ENCODE measurements at places on chromosomes 5 and 9. TPM values are rescaled to one million over a fixed set of nuclear protein-coding genes. Genes with fewer than 3 reads are reported as not detected.

GRCh38 chr9:126520453-126520852 lies 93.3 kb upstream of the LMX1B start:
- no peak for DNase-seq
- H3K4me3 ChIP-seq: no peak overlapping the region
- H3K36me3 ChIP-seq: no peaks in the 10 kb centered on the region
- no peak overlapping the region for H3K27ac ChIP-seq
- peaks cover 36% of the 10 kb centered on the region for H3K4me1 ChIP-seq

DNA sequence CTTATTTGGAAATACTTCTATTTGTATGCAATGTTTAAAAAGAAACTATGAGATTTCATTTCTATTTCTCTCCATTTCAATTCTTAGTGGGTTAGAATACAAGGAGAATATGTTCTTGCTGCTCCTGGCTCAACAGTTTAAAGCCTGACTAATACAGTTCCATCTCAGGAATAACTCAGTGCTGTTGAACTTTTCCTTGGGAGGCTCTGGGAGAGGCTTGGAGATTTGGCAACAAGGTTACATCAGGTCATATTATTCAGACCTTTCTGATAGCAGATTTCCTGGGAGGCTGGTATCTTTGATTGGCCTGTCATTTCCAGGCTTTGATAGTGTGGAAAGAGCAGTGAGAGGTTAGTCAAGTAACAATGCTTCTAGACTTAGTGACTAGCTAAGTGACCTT lies 481.7 kb upstream of the KLF4 start:
- no peaks in the 10 kb centered on the region for H3K27me3 ChIP-seq
- H3K4me1 ChIP-seq: no peaks in the 10 kb centered on the region
- no peaks in the 10 kb centered on the region for H3K36me3 ChIP-seq
- DNase-seq: no peak
- no peak overlapping the region for H3K4me3 ChIP-seq
- peak overlapping the region; percentile 23 for H3K27ac ChIP-seq

- H3K4me3 ChIP-seq: no peak overlapping the region
- no peak overlapping the region for H3K27ac ChIP-seq
- H3K4me1 ChIP-seq: no peaks in the 10 kb centered on the region
- DNase-seq: peak; percentile 26
These were observed 4.8 kb upstream of the TNFSF15 start for GRCh38 chr9:114810614-114811013.

GRCh38 chr5:39158127-39158593 lies 61.2 kb downstream of the FYB1 start:
- no peaks in the 10 kb centered on the region for H3K4me1 ChIP-seq
- no peak overlapping the region for H3K4me3 ChIP-seq
- no peaks in the 10 kb centered on the region for H3K27me3 ChIP-seq
- no peaks in the 10 kb centered on the region for H3K36me3 ChIP-seq
- no peak overlapping the region for H3K27ac ChIP-seq

DNA sequence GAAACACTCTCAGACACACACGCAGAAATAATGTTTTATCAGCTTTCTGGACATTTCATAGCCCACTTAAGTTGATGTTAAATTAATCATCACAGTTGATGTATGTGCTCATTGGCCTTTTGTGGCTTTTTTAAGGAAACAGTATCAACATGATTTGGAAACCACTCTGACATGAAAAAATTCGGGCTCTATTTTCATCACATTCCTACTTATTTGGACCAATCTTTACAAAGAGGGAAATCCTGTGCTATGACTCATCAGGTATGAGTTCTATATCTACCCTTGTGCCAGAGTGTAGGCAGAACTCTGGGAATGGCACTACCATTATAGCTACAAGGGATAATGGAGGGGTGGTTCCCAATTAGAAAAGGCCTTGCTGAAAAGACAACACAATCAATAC lies 388.4 kb upstream of the PTGER4 start:
- H3K27ac ChIP-seq: no peak overlapping the region
- H3K36me3 ChIP-seq: no peaks in the 10 kb centered on the region

- H3K4me1 ChIP-seq: no peaks in the 10 kb centered on the region
- no peaks in the 10 kb centered on the region for H3K27me3 ChIP-seq
- H3K4me3 ChIP-seq: no peak overlapping the region
- DNase-seq: no peak
- H3K36me3 ChIP-seq: no peaks in the 10 kb centered on the region
These were observed 58.6 kb upstream of the DMAC1 start for GRCh38 chr9:7858166-7858565.

- no peak for DNase-seq
- H3K4me3 ChIP-seq: no peak overlapping the region
- no peak overlapping the region for H3K27ac ChIP-seq
- H3K36me3 ChIP-seq: no peaks in the 10 kb centered on the region
- no peaks in the 10 kb centered on the region for H3K27me3 ChIP-seq
- H3K4me1 ChIP-seq: peaks cover 7% of the 10 kb centered on the region
These were observed 428.6 kb upstream of the ADAMTSL1 start for GRCh38 chr9:18045326-18045725.

- no peaks in the 10 kb centered on the region for H3K27me3 ChIP-seq
- DNase-seq: no peak
- peaks cover 23% of the 10 kb centered on the region for H3K4me1 ChIP-seq
- H3K4me3 ChIP-seq: no peak overlapping the region
- H3K36me3 ChIP-seq: peaks cover 8% of the 10 kb centered on the region
These were observed 37.8 kb downstream of the GLRX start for GRCh38 chr5:95784514-95785302.

DNA sequence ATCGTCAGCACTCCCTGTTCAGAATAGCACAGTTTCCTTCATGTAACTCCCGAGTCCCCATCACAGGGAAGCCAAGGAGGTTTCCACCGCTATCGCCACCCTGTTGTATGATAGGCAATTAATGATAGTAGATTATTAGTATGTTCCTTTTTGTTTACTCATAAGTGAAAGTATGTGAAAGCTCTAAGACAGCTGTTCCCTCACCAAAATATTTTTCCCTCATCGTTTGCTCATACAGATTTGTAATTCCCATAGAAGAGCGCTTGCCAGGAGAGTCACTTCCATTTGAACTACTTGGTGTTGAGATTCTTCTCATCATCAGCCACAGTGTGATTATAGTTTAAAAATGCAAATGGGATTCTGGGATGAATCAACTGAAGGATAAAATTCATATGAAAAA lies 140.9 kb downstream of the PAM start:
- H3K4me3 ChIP-seq: no peak overlapping the region
- DNase-seq: no peak
- no peaks in the 10 kb centered on the region for H3K4me1 ChIP-seq
- no peaks in the 10 kb centered on the region for H3K27me3 ChIP-seq

GRCh38 chr9:136556166-136556565 lies 10.3 kb upstream of the NOTCH1 start:
- DNase-seq: no peak
- no peaks in the 10 kb centered on the region for H3K27me3 ChIP-seq
- H3K4me1 ChIP-seq: peaks cover 16% of the 10 kb centered on the region
- no peak overlapping the region for H3K4me3 ChIP-seq

- no peak overlapping the region for H3K4me3 ChIP-seq
- H3K36me3 ChIP-seq: no peaks in the 10 kb centered on the region
- DNase-seq: no peak
- no peaks in the 10 kb centered on the region for H3K4me1 ChIP-seq
These were observed 239.0 kb downstream of the FSTL4 start for GRCh38 chr5:133373121-133373870.

DNA sequence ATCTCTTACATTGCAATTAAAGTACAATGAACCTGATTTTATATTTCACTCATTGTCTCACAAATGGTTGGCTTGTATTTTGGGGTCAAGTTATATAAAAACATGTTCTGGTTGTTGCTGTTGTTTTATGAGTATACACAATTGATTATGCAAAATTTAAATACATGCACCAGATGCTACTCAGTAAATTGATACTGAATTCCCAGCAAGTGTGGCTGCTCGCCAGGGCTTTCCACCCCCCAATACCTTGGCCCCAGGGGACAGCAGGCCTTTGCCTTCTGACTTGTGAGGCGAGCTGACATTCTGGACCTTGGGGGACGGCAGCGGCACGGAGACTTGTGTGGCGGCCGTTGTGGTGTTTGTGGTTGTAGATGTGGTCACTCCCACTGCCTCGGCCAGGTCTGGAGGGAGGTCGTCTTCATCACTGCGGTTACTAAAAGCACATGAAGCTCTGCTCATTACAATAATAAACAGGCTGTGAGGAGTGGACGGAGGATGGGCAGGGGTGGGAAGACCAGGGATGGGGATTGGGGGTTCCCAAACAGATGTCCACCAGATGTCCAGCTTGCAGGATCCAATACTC lies 27.0 kb upstream of the FRRS1L start:
- no peaks in the 10 kb centered on the region for H3K4me1 ChIP-seq
- no peaks in the 10 kb centered on the region for H3K36me3 ChIP-seq
- H3K27me3 ChIP-seq: no peaks in the 10 kb centered on the region
- no peak overlapping the region for H3K27ac ChIP-seq

Gene SLC6A7
- total RNA-seq: not detected

Gene AJM1
- total RNA-seq: 11.6 TPM

Gene PCSK1
- total RNA-seq: 0.11 TPM

Gene LEAP2
- total RNA-seq: 1.2 TPM

Gene ZNF879
- 4.5 TPM for total RNA-seq

Gene GABRG2
- not detected for total RNA-seq

Gene HMCN2
- total RNA-seq: 38.6 TPM

Gene PLPPR1
- not detected for total RNA-seq

Gene SLC34A1
- total RNA-seq: not detected

Gene SSBP2
- total RNA-seq: 70.7 TPM

Gene SLC1A3
- 11.3 TPM for total RNA-seq
